CD4-positive, alpha-beta memory T cell (primary cell): ENCODE measurements at places on chromosomes 5 and 9.
A peak's percentile ranks its signal among the peaks of the same experiment; 100 is the strongest.

DNA sequence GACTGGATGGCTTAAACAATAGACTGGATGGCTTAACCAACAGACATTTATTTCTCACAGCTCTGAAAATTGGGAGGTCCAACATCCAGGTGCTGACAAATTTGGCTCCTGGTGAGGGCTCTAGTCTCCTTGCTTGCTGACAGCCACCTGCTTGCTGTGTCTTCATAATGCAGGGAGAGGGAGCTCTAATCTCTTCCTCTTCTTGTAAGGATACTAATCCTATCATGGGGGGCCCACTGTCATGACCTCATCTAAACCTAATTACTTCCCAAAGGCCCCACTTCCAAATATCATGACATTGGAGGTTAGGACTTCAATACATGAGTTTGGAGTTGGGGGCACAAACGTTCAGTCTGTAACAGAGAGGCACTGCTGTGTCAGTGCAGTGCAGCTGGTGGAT is 26.4 kb downstream of the FOXD1 start:
- no peak for DNase-seq

GRCh38 chr5:133746834-133747233 is 134.5 kb upstream of the FSTL4 start:
- no peak for DNase-seq

DNA sequence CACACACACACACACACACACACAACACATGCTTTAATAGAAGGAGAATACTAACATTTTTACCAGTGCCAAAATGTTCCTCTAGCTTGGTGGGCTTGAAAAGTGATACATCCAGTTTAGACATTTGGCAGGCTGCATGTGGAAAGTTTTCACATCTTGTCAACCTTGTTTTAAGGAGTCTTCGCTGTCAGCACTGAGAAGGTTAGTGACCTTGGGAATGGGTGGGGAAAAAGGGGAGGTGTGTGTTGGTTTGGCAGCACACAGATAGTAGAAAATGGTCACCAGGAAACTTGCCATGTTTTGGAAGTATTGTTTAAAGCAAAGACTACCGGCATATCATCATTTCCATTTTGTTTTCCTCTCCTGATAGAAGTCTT is 346.5 kb upstream of the ADAMTSL1 start:
- no peak for DNase-seq

- no peak for DNase-seq
These were observed 9.6 kb upstream of the FLT4 start for GRCh38 chr5:180658774-180659564.

DNA sequence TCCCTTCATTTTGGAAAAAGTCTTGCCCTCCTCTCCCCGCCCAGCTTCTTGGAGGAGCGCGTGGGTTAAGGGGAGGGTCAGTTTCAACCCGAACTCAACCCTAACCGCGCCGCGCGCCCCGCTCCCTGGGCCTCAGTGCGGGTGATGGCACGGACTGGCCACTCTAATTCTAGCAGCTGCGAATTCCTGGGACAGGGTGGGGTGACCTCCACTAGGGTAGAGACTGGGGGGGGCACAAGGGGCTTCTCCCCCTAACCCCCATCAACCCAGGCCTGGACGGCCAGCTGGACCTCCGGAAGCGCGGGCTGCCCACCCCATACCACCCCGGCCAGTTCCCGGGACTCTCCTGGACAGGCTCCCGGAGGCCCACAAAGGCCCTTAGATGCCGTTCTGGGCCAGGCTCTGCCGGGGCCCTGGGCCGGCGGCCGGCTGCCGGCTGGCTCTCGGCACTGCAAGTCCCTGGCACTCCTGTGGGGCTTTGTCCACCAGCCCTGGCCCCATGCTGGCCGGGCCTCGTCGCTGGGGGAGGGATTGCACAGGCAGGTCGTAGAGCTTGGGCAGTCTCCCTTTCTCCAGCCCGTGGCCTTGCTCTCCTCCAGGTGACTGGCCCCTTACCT is 7.2 kb upstream of the PSD2 start:
- DNase-seq: no peak

GRCh38 chr5:56522960-56523359 is 289.8 kb upstream of the ANKRD55 start:
- DNase-seq: no peak

DNA sequence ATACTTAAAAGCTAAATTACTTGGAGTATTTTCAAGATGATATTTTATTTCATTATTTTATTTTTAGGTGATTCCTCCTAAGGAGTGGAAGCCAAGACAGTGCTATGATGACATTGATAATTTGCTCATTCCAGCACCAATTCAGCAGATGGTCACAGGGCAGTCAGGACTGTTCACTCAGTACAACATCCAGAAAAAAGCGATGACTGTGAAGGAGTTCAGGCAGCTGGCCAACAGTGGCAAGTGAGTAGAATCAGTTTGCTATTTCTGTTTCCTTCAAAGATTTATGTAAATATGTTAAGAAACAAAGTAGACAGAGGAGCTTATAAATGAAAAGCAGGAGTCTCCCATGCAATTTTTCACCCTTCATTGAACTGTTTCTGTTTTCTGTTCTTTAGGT is 47.8 kb downstream of the KDM4C start:
- DNase-seq: no peak

GRCh38 chr5:159419576-159419975 is 89.3 kb upstream of the IL12B start:
- no peak for DNase-seq

- DNase-seq: no peak
These were observed 6.5 kb upstream of the RICTOR start for GRCh38 chr5:39080597-39081204.

DNA sequence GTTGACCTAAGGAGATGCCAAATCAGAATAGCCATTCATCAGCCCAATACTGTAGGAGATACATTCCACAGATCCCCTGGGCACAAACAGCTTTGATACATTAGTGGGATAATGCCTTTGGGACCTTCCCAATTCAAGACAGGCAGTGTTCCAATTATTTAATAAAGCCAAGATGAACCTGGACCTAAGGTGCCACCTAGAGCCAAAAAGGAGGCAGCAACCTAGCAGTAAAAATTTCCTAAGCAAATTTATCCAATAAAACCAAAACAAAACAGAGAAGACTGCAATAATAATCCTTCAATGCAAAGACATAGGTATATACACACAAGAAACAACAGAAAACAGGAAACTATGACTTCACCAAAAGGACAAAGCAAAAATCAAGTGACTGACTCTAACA is 253.0 kb downstream of the HINT1 start:
- DNase-seq: no peak

- no peak for DNase-seq
These were observed 21.2 kb downstream of the OSMR start for GRCh38 chr5:38867032-38867398.

DNA sequence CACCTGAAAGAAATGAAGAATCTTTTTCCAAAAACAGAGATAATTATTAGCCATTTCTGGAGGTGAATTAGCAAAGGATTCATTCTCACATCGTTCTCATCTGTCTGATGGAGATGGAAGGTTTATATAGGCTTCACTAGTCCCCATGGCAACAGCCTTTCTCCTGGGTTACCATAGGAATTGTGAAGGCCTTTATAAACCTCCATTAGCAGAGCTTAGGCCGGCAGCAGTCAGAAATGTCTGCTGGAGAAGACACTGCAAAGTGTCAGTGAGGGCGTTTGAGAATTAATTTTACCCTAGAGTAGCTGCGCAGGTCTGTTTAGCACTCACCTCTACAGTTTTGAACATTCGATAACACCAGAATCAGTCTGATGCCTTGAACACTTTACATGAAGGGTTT is 290.4 kb upstream of the NR4A3 start:
- no peak for DNase-seq

DNA sequence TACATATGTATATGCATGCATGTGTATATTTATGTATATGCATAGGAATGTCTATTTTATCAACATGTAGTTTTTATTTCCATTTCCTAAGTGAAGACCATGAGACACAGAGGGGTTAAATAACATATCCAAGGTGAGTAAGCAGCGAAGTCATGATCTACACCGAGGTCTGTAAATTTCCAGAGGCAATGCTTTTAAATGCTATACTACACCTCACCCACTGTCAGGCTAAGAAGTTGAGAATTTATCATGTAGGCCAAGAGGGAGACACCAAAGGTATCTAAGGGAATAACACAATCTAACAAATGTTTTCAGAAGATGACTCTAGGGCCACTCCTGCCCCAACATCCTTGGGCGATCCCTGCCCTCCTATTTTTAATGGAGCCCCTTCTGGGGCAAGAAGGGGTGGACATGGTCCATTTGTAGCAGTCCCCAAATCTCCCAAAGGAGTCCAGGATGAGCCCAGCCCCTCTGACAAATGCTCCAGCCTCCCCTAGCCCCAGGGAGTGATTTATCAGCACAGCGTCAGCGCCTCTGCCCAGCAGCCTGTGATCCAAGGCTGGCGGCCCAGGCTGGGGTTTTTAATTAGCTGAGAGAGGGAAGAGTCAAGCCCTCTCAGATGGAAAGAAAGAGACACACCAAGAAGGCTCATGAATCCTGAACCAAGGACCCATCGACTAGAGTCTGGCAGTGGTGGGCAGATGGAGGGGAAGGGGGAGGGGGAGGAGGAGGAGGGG is 339.9 kb downstream of the ASTN2 start:
- DNase-seq: no peak

GRCh38 chr5:154647114-154647760 is 107.9 kb upstream of the LARP1 start:
- no peak for DNase-seq

DNA sequence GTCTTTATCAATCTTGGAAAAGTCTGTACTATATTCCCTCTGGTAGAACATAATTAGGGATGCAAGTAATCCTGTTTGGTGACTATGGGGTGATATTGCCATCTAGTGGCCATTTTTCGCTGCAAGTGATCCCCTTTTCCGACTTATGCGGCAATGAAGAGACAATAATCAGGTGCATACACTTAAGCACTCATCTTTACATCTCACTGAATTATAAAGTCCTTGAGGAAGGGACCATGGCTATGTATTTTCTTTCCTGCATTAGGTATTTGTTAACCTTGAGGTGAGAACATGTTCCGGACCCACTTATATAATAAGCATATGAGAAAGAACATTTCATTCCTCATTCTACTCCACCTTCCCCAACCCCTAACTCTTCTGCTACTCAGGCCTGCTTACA is 19.6 kb upstream of the LIX1 start:
- DNase-seq: peak; percentile 44
